ENCODE measurements at places on chromosomes 12 and 14.

DNA sequence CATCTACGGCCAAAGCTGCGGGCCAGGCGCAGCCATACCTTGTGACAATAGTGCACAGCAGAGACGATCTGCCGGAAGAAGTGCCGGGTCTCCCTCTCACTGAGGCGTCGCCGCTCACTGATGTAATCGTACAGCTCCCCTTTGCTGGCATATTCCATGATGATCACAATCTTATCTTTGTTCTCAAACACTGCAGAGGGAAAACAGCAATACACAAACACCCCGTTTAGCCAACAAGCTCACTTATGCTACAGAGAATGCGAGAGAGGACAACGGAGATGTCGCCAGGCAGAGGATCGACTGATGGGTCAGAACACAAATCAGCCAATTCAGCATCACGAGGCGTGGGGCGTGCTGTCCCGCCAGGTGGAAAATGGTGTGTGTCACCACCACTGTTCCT, 52.1 kb downstream of the NUAK1 start:
- no peak for DNase-seq

DNA sequence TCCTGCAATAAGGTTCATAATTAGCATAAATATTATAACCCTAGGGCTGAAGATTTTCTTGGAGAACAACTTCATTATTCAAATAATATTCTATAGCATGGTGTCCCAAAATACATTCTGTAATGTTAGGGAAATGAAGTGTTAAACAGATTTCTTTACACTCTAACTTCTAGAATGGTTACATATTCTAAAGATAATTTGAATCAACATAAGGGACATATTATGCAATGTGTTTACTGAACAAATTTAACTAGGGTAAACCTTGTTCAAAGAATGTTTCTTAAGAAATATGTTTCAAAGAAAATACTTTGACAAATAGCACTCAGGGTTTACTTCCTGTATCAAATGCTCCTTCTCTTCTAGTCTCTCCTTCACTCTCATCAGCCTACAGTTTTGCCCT, 281.6 kb downstream of the SLC6A15 start:
- no peak for DNase-seq

GRCh38 chr14:21866479-21866878, 192.9 kb upstream of the OR4E1 start:
- no peak for DNase-seq

DNA sequence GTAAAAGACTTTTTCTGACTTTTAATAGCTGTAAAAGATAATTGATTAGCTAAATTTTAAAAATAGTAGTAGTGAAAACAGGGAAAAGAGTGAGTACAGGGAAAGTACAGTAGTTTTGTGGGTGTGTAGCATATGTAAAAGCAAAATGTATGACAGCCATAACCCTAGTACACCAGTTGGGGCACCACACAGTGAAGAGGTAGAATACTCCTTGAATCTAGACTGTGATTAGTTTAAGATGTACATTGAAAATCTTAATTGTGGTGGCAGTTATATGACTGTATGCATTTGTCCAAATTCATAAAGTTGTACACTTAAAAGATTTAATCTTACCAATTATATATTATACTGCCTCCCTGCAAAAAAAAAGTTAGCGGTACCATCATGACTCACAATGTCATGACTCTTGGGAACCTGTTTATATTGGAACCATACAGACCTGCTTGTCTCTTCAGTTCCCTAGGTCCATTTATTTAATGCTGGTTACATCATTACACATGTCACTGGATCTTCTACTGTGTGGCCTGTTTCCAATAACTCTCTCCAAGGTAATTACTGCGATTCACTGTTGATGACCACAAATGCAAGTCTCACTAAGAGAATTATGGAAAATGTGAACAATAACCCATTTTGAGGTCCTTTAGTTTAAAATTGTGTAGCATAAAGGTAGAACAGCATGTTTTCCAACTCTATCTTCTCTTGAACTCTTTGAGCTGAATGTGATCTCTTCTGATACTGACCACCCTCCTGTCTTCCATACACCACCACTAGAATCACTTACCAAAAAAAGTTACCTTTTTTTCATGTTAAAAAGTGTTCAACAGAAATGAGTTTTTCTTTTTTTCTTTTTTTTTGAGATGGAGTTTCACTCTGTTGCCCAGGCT, 264.2 kb upstream of the AMIGO2 start:
- no peak for DNase-seq

GRCh38 chr14:42023452-42023851, 416.8 kb downstream of the LRFN5 start:
- DNase-seq, result no peak

Measured in stimulated activated CD4-positive, alpha-beta T cell treated with anti-CD3 and anti-CD28 coated beads, Interleukin-1b, Interleukin-23, amount 100 ng/mL, for 24 hours (primary cell).